ENCODE measurements at places on chromosomes 5 and 9.

DNA sequence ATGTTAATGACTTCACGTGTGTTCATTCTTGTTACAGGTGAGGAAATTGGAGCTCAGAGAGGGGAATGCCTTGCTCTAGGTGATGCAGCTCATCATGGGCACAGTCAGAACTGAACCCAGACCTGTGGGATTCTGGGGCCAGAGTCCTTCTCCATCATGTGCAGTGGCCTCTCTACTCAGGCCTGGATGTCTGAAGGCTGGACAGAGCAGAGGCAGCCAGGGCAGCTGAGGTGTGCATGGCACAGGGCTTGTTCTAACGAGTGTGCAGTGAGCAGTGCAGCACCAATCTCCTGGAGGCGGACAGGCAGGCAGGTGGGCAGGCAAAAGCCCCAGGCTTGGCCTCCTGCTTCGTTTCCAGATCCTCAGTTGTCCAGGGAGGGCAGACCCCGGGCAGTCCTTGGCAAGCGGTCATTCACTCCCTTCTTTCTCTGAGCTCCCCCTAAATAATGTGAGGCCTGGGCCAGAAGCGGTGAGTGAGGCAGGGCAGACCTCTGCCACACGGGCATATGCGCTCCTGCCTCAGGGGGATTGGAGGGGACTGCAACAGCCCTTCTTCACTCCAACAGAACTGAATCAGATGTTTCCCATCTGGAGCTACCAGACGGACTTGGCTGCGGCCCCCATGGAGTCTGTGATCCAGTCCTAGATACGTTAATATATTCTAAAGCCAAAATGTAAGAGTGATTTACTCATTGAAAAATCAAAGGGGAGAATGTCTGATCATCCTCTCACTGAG, 68.7 kb upstream of the FSTL4 start:
- no peak for DNase-seq

DNA sequence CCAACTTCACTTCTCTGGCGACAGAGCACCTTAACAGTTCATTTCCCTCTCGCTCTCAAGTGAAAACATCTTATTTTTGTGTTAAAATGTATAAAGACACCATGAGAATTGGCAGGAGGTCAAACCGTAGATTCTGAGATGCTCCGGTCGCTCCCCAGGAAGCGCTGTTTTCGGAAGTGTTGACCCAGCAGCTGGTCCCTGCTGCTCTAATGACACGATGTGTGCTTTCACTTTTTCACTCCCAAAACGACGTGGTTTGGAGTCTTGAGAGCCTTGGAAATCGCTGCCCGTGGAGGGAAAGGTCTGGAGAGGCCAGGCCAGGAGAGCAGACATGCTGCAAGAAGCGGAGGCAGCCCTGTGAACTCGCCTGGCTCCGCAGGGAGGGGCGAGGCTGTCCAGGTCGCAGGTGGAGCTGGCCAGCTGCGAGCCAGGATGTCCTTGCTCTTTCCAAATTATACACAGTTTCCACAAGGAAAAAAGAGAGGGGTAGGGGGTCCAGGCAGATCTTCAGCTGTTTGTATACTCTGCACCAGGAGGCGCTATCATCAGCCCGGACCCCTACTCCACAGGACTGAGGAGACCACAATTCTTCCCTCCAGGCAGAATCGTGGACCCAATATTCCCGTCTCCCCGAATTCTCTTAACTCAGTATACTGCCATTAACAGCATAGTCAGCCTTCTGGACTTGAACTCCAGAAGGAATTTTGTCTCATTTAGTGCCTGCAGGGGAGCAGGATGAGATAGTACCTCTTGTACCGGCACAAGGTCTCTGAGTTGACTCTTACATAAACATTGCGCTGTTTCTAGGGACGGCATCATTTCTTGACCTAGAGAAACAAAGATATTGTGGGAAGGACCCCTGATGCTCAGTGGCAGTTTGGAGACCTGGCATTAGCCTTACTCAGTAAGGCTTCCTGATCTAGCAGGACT, 248.6 kb upstream of the ANKRD55 start:
- DNase-seq = no peak

GRCh38 chr5:160044967-160045366, 36.0 kb downstream of the TTC1 start:
- no peak for DNase-seq

GRCh38 chr9:108722396-108722795, 133.4 kb downstream of the ACTL7B start:
- DNase-seq = no peak

GRCh38 chr5:54889826-54890225, 95.6 kb downstream of the ESM1 start:
- DNase-seq = no peak

GRCh38 chr9:110126986-110127864, 80.7 kb downstream of the C9orf152 start:
- DNase-seq = no peak

- no peak for DNase-seq
These were observed 41.3 kb upstream of the GHR start for GRCh38 chr5:42381973-42382372.

DNA sequence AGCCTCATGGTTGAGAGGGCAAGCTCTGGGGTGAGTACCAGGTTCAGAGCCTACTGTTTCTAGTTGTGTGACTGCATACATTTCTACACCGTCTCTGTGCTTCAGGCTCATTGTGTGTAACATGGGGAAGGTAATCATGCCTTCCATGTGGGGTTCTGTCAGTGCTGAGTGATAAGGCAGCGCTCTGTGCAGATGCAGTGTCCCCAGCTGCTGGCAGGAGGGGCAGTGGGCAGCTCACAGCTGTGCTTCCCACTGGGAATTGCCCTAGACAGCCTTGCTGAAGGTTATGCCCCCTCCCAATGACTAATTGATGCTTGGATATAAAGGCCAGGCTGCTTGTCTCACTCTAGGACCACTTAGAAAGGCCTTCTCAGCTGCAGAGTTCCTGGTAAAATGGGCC, 121.8 kb upstream of the SAP30L start:
- no peak for DNase-seq

DNA sequence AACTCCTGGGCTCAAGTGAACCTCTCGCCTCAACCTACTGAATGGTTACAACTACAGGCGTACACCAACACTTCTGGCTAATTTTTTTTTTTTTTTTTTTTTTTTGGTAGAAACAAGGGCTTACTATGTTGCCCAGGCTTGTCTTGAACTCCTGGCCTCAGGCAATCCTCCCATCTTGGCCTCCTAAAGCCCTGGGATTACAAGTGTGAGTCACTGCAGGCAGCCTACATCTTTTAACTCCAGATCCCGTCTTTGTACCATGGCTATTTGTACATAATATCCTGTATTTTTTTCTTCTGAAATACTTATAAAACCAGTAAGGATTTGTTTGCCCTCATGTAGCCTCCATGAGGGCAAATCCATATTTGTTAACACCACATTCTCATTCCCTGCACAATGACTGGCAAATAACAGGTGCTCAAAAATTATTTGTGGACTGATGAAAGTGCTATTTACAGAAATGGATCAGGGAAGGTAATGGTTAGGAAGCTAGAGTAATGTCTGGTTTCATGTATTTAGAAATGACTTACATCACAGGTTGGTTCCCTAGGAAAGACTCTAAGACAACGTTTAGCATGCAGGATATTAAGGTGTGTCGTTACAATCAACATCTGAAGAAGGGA, 51.9 kb upstream of the POU5F2 start:
- no peak for DNase-seq

- no peak for DNase-seq
These were observed 167.0 kb upstream of the SV2C start for GRCh38 chr5:75916144-75916543.

DNA sequence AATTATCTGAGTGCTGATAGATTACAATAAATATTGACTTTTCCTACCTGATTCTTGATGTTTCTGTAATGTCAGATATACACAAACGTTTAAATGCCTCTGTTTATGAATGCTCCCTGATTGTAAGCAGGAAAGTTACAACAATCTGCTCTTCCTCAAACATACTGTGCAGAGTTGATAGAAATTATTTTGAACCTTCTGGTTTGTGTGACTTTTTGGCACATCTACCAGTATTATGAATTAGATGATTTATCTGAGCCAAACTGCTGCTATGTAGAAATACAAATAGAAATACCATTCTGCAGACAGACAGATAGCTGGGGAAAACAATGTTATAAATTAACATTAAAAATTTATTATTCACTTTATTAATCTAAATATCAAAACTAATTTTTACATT, 113.0 kb downstream of the SLF1 start:
- DNase-seq = no peak

DNA sequence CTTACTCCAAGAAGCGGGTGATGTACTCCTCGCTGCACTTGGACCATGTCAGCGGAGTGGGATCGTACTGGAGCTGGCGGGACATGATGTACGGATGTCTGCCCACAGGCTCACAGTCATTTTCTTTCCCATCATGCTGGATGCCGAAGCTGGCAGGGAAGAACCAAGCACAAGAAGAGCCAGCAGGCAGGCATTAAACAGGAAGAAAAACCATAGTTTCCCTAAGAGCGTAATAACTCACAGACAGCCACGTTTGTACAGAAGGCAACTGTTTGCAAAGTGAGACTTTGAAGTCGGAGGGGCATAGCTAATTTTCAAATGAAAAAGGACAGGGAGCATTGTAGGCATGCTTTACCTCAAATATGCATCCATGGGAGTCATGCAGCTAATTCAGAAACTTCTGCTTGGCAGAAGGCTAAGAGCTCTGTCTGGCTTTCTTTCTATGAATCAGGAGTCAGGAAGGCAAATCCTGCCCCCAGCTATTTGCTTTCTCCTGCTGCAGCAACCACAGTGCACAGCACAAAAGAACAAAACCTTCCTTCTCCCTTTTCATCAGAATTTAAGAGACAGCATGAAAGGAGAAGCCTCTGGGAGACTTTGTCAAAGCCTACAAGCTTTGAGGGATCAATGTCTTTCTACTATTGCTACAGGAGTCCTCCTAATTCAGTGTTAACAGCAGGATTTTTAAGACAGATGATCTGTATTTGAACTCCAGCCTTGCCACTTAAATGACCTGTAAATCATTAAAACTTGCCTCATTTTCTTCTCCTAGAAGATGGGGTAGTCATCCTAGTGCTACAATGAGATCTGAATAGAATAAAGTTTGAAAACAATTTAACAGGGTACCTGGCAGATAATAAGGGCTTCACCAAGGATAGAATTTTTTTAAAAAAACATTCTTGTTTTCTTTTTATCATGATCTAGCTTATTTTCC, 209.1 kb downstream of the TARS1 start:
- DNase-seq = no peak

DNA sequence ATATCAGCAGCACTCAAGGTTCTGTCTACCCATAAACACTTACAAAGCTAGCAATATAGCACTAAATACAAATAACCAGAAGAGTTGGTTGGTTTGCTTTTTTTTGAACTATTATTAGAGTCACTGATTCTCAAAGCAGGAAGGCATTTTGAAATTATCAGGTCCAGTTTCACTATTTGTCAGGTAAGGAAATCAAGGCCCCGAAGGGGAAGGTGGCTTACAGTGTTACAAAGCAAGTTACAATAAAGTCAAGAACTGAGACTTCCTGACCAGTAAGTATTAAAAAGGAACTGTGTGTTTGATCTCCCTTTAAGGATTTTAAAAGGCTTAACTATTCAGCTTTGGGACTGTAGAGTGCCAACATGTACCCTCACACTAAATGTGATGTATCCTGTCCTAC, 10.8 kb downstream of the C5orf15 start:
- no peak for DNase-seq

- no peak for DNase-seq
These were observed 14.1 kb upstream of the MARCOL start for GRCh38 chr5:148224117-148224742.

GRCh38 chr5:30279237-30279636, 914.2 kb upstream of the CDH6 start:
- no peak for DNase-seq

- no peak for DNase-seq
These were observed 37.3 kb upstream of the FYB1 start for GRCh38 chr5:39256477-39257235.

DNA sequence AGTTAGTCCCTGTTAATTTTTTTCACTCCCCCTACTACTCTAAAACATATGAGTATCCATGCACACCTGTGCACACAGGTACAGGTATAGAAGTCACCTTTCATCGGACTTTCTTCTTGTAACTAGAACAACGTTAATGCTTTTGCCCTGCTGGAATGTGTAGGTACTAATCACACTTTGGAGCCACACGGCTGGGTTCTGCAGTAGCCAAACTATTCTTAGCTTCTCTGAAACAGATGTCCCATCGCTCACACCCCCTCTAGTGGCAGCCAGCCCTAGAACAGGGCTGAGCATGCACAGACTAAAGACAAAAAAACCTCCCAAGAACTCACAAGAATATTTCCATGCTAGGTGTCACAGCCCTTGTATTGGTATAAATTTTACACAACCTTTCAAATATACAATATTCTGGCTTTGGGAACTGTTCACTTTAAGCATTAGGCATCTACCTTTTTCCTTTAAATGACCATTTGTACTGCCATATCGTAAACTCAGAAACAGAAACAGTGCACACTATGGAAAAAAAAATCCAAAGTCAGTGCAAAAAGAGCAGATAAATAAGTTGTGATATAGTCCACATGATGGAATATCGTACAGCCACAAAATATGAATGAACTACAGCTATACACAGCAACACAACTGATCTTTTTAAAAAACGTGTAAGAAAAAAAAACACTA, 64.0 kb downstream of the RETREG1 start:
- DNase-seq = peak; percentile 23

- no peak for DNase-seq
These were observed 195.8 kb downstream of the EFNA5 start for GRCh38 chr5:107474716-107475489.

- no peak for DNase-seq
These were observed 176.4 kb downstream of the TRPM6 start for GRCh38 chr9:74711341-74711740.

DNA sequence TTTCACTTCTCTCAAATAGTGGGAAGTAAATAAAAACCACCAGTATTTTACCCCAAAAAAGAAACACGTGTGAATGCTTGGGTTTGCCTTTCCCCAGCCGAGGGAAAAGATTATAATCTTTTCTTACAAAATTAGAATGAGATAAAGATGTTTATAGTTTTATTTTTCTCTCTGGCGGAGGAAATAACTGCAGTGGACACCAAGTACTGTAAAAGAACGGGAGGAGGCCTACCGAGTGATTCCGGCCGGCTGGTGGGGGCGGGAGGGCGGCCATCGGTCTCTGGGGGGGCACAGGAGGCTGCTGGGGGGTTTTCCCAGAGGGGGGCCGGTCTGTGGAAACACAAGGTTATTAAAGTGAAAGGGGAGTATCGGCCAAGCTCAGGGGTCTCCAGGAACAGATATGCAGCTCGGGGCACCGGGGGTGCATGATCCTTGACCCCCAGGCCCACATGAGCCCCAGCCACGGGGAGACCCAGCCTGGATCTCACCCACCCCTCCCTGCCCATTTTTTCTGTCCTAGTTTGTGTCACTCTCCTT, 29.4 kb downstream of the LCP2 start:
- no peak for DNase-seq

- DNase-seq = no peak
These were observed 88.5 kb downstream of the KIAA1958 start for GRCh38 chr9:112575107-112575506.

All from T-helper 17 cell (primary cell).